Lung (tissue), 17 donors: ENCODE measurements at places on chromosomes 6 and 20. TPM values are rescaled to one million over a fixed set of nuclear protein-coding genes. Genes with fewer than 3 reads are reported as not detected.
A peak's percentile ranks its signal among the peaks of the same experiment; 100 is the strongest.

- no peak for DNase-seq
These were observed 224.9 kb downstream of the PHACTR1 start for GRCh38 chr6:12941422-12941821.

CALHM6 gene
- 6.0 TPM for total RNA-seq

DNA sequence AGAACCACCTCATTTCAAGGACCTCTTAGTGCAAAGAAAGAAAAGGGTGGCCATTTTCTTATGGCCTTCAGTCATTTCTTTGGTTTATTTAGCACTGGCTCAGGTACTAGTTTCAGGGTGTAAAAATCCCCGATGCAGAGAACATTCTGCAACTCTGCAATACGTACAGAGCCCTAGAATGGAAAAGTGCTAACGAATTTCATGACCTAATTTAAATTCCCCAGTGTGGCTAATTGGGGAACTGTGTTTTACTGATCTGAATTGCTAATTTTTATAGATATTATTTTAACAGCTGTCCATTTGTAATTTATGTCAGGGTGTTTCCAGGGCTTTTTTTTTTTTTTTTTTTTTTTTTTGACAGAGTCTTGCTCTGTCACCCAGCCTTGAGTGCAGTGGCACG is 160.7 kb downstream of the UST start:
- no peak for DNase-seq

GRCh38 chr6:67433124-67433523 is 1202.0 kb upstream of the ADGRB3 start:
- DNase-seq: no peak

- no peak for DNase-seq
These were observed 88.2 kb upstream of the BHLHE23 start for GRCh38 chr20:63094767-63095499.

TNF gene
- total RNA-seq: 6.6 TPM

- no peak for DNase-seq
These were observed 171.3 kb downstream of the ANKRD60 start for GRCh38 chr20:58056921-58057686.

TSBP1 gene
- total RNA-seq: not detected

GRCh38 chr6:71028236-71028876 is 71.5 kb upstream of the B3GAT2 start:
- DNase-seq: no peak

- no peak for DNase-seq
These were observed 56.2 kb upstream of the KLHL31 start for GRCh38 chr6:53721766-53722165.

GRCh38 chr6:125750692-125751333 is 1.4 kb downstream of the HEY2 start:
- DNase-seq: no peak

DNA sequence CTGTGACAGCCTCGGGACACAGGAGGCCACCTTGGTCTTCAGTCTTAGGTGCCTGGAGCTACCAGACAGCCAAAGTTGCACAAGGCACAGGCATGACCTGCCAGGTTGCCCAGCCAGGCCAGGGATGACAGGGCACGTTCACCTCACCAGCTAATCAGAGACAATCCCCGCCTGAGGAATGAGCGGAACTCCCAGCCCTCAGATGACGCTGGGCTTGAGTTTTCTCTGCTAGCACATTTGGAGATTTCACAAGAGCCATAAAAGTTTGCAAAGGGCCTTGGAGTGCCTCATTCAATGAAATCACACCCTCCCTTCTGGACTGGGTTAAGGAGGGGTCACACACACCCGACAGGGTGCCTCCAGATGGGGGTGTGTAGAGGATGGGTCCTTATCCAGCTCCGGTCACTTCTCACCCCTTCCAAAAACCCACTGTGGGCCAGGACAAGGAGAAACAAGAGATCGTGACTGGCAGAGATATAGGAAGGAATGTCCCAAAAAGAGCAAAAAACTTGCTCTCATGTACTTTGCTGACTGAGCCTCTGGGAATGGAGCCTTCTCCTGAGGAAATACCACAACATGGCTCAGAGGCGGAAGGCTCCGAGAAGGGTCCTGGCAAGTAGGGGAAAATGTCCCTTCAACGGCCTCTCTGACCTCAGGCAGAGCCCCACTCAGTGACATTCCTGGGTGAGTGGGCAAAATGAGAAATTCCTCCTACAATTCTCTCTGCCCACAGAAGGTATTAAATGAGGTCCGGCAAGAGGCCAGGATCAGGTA is 121.6 kb downstream of the ISM1 start:
- peak; percentile 87 for DNase-seq

E2F3 gene
- 6.0 TPM for total RNA-seq

MRPL14 gene
- total RNA-seq: 70.8 TPM

LTV1 gene
- total RNA-seq: 15.6 TPM

COL9A3 gene
- 0.55 TPM for total RNA-seq

CST1 gene
- total RNA-seq: not detected

- no peak for DNase-seq
These were observed 274.8 kb downstream of the LRFN2 start for GRCh38 chr6:40312213-40313015.

- peak; percentile 69 for DNase-seq
These were observed 619 bp downstream of the RREB1 start for GRCh38 chr6:7108196-7108963.

RGS19 gene
- total RNA-seq: 15.1 TPM

RAB32 gene
- total RNA-seq: 22.5 TPM

VSTM2L gene
- total RNA-seq: 71.6 TPM

DNA sequence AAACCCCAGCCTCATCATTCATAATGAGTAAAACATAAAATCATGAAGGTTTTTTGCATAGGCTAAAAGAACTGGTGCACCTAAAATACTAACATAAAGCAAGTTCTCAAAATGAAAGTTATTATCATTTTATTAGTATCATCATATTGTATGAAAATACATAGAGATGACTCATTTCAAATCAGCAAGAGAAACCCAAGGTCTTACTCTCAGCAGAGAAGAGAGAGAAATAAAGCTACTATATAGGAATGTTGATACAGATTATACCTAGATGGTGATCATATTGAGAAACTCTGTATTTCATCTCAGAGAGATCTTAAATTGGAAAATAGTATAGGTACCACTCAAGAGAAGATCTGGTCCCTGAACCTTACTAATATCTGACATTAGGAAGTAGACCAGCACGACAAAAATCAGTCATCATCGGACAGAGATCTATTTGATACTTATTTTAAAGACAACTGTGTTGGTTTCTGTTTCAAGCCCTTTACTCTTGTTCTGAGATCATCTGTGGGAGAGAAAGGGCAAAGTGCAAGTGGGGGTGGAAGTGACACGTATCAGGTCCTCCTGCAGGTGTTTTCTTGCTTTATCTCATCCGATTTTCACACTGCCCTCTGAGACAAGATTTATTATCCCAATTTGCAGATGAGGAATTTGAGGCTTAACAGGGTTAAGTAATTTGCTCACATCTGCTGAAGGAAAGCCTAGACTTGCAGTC is 532.3 kb downstream of the MAFB start:
- no peak for DNase-seq

ULBP2 gene
- 2.9 TPM for total RNA-seq

DNA sequence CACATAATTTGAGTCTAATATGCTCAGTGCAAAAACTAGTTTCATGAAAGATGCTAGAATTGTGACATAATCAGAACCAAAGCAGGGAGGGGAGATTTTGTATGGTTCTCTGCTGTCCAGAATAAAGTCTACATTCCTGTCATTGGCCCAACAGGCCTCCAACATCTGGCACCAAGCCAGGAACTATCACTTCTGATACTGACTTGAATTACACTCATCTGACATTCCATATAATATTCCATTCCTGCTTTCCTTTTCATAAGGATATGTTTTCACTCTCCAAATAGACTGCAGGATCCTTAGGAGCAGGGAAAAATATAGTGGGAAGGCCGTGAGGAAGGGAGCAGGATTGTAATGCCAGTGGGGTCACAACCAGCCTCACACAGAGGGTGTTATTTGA is 84.6 kb upstream of the BTN3A2 start:
- DNase-seq: peak; percentile 43

GRCh38 chr6:156645097-156645496 is 132.1 kb upstream of the ARID1B start:
- no peak for DNase-seq

- DNase-seq: no peak
These were observed 35.2 kb downstream of the ILRUN start for GRCh38 chr6:34661357-34661756.

CST4 gene
- total RNA-seq: not detected

- DNase-seq: no peak
These were observed 132.3 kb downstream of the ISM1 start for GRCh38 chr20:13353261-13353945.

- DNase-seq: peak; percentile 53
These were observed 65.1 kb downstream of the CBFA2T2 start for GRCh38 chr20:33554914-33555420.

AP5S1 gene
- total RNA-seq: 12.4 TPM

DNA sequence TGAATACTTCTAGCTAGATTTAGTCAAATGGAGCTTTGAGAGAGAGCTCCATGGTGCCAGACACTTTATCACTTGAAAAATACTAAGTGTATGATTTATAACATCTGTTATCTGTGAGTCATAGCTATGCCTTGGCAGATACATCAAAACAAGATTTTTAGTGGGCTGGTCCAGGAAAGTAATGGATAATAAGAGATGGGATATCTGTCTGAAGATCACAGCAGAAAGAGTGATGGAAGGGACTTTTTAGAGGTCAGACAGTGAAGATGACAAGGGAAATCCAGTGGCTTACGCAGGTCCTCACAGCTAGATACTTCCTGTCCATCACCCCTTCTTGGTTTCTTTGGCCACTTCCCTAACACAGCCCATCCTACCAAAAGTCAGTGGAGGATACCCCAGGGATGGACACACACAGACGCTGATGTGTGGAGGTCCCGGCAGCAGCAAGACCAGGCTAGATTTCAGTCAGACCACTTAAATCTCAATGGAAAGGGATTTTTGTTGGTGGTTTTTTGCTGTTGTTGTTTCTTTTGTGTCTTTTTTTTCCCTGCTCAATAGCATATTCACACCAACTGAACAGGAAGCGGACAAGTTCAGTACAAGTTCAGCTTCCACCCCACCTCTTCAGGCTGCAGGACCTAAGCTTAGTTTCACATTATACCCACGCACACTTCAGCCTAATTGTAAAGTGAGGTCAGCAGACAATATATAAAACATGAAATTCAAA is 209.3 kb downstream of the ALDH8A1 start:
- DNase-seq: no peak

ADGRB3 gene
- total RNA-seq: 24.6 TPM

RAET1L gene
- not detected for total RNA-seq
